ENCODE measurements at places on chromosomes 5 and 9.

- DNase-seq, result no peak
These were observed 23.0 kb downstream of the UBE2D2 start for GRCh38 chr5:139584137-139584536.

DNA sequence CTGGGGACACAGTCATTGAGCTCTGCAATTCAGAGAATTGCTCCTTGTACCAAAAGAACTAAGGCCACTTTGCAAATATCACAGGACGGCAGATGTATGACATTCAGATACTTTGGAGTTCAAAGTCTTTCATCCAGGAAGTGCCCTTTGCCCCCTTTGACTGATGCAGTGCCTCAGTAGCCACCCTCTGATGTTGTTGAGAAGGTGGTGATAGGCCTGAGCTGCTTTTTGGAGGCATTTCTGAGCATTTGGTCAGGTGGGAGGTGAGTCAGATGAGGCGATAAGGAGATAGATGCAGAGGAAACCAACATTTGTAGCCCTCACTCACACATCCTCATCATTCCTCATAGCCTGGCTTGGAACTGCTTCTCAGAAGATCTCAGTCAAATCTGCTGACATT is 63.4 kb downstream of the ANGPTL2 start:
- DNase-seq, result no peak

- DNase-seq, result no peak
These were observed 10.0 kb downstream of the ALG2 start for GRCh38 chr9:99211746-99212145.

- no peak for DNase-seq
These were observed 17.1 kb upstream of the EPB41L4A start for GRCh38 chr5:112436144-112436543.

DNA sequence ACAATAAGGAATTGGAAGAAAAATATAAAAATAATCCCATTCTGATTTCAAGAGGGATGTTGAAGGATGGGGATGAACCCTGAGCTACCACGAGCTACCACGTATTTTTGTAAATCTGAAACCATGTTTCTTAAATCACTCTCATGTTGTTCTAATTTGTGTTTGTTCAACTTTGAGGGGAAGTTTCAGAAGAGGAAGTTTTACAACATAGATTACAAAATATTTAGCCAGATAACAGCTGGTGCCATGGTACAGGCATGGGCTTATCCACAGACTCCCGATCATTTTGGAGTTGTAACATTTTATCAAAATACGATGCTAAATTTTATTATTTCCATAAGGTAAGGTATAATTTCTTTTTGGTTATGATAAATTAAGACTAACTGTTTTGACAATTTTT is 15.2 kb downstream of the CCDC125 start:
- DNase-seq, result no peak

- no peak for DNase-seq
These were observed 19.4 kb upstream of the FABP6 start for GRCh38 chr5:160209917-160210316.

- peak; percentile 75 for DNase-seq
These were observed 42.8 kb downstream of the NEURL1B start for GRCh38 chr5:172683645-172684471.

DNA sequence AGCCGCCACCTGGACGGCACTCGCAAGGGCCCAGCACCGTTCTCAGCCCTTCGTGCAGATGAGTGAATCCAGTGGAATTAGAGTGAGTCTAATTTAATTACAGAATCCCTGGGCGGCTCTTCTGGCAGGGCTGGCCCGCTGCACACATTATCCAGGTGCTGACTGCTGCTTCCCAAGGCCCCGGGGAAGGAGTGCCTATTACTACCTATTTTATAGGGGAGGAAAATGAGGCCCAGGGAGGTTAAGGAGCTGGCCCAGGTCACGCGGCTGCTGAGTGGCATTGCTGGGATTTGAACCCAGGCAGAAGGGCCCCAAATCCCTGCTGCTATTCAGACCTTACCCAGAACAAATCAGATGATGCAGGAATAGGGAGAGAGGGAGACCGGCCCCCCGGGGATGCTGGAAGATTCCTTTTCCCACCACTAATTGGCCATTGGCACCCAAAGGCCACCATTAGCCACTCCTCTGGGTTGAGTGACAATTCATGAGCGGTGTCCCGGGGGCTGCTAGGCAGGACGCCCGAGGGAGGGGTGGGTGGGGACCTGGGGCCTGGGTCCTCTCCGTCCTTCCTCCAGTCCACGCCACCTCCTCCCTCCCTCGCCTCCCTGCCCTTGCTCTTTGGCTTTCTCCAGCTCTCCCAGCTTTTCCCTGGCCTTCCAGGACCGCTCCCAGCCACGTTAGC is 10.3 kb upstream of the QRFP start:
- DNase-seq, result no peak

DNA sequence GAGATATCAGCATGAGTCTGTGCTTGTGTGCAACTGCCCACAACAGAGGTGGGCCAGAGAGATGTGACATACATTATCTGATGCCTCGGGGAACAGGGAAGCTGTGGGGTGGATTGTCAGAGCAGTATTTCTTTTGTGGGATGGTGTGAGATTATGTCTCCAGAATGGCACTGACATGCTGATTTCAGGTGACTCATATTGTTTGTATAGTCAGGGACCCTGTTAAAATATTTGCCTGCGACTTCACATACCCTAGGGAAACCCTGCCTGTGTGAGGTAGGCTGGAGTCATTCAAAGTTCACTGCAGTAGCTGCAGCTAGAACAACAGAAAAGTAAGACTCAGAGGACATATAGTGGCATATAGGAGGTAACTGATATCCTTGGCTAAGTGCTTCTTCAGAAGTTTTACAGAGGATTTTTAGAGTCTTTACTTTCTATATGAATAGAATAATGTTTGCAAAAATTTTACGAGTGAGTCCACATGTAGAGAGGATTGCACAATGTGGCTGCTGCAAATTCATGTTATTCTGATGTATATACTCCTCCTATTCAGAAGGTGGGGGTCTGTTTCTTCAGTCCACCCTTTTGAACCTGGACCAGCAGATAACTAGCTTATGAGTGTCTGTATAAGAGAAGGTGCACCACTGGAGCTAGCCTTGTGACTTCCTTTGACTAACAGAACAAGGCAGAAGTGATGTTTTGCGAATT is 89.3 kb downstream of the MACIR start:
- DNase-seq, result no peak

- no peak for DNase-seq
These were observed 49.4 kb downstream of the ELOVL7 start for GRCh38 chr5:60794691-60795090.

GRCh38 chr9:91642771-91643170 is 219.1 kb upstream of the NFIL3 start:
- no peak for DNase-seq

DNA sequence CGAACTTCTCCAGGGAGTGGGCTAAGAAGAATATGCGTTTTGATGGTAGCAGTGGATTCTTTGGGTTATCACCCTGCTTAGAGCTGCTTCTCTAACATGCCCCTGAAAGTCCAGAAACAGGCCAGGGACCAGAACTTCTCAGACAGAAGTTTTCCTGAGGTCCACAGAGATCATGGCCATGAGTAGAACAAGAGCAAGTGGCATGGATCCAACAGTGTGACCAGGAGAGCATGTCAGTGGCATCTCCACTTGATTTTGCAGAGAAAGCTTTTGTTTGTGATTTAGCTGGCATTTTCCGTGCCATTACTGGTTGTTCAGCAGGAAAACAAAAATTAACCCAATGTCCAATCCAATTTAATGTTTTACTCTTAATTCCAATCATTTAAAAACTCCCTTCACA is 298.5 kb upstream of the CD180 start:
- no peak for DNase-seq

DNA sequence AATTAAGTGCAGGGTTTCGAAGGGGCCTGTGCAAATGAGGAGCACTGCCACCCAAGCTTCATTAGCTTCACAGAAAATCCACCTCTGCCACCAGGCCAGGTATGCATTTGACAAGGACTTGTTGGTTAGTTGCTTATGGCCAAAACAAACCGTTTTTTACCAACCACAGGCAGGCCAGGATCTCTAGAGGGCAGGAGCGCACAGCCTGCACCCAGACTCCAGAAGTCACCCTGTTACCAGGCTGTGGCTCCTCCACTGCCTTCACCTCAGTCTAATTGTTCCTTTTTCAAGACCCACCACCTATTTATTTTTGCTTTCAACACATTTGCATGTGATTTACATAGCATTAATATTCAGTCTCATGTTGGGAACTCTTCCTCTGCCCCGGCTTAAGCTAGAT is 78.3 kb upstream of the HSPA9 start:
- no peak for DNase-seq

DNA sequence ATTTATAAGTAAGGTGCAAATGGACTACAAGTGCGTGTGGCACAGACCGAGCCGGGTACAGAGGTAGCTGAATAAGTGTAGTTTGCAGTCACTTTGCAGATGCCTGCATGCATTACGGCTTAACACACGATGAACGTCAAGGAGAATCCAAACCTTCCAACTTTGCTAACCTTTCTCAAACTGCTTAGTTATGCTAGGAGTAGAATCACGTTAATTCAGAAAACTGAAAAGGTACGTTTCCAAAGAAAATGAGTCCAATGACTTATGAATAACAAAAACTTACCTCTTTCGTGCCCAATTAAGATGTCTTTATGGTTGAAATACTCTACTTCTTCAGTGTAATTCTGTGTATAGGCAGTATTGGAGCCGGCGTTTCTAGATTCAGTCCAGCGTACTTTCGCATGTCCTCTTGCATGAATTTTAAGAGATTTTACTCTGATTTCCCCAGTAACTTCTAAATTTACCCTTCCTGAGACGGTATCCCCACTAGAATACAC is 539 bp downstream of the ARRDC3 start:
- peak; percentile 20 for DNase-seq

DNA sequence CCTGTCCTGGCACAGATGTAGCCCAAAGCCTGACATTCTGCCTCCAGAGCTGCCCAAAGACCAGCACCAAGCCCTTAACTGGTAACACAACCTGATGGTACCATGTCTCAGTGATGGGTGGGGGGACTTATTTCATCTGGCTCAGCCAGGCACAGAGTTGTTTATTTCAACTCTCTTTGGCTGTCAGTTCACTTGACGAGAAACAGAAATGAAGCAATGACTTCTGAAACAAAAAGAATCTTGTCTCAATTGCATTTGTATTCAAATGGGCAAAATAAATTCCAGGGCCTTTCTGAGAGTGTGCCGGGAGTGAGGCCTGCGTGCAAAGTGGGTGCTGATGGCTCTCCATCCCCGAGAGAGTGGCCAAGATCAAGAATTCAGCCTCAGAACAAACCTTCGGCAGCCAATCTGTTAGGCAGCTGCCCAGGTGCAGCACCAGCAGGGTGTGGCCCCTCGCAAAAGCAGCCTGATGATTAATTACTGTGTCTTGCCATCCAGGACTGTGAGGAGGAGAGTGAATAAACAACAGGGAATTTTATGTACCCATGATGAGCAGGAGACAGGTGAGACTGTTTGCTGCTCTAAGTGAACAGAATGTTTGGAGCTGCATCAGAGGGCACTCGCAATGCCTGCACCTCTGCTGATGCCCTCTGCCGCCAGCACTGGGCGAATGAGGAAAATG is 238.0 kb downstream of the HSPA4 start:
- no peak for DNase-seq

DNA sequence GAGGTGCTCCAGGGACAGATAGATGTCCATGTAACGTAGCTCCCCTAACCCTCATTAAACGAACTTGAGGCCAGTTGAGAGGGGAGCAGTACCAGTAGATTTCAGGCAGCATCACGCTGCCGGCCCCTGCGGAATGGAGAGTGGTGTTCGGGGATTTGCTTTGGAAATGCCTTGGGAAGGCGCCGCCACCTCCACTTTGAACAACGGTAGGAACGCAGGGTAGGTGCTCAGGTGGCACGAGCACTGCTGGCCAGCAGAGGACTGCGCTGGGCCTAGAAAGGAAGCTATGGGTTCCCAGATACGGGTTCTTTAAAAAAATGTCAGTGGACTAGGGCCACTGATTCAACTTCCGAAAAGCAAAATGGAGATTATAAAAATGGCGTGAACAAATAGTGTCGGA is 271.8 kb downstream of the FANCC start:
- DNase-seq, result no peak

DNA sequence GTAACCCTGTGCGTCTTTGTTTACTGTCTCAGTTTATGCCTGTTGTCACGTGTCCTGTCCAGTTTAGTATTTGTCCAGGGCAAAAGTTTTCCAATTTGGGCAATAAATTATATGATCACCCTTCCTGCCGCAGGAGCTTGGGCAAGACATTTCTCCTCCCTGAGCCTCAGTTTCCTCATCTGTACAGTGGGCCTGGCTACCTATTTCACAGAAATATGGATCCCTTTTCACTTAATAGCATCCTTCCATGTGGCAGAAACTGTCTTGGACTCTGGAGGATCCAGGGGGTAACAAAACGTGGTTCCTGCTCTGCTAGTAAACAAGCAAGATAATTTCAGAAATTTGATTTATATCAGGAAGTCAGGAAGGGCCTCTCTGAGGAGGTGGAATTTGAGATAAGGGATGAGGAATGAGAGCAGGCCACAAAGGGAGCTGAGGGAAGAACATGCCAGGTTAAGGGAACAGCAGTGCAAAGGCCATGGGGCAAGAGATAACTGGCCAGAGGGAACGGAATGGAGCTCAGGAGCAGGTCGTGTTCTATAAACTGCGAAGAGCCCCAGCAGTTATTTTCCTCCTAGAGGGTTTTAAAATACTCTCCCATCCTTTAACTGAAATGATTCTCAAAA is 15.1 kb upstream of the PPARGC1B start:
- no peak for DNase-seq

DNA sequence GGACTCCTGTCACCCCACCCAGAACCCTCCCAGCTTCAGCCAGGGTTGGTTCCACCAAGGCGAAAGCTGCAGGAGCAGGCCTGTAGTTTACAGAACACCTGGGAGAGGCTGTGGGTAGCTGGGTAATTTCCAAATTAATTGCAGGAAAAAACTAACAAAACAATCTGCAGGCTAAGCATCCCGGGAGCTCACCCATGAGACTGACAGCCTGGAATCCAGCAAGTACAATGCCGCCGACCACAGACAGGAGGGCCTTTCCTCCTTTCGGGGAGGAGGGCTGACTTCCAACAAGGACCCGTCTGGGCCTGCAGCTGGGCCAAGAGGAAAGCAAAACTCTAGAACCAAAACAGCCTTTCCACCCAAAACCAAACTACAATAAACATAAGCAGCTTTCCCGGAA is 10.3 kb downstream of the FOXE1 start:
- no peak for DNase-seq

GRCh38 chr5:153542536-153542935 is 52.1 kb downstream of the GRIA1 start:
- DNase-seq, result no peak

DNA sequence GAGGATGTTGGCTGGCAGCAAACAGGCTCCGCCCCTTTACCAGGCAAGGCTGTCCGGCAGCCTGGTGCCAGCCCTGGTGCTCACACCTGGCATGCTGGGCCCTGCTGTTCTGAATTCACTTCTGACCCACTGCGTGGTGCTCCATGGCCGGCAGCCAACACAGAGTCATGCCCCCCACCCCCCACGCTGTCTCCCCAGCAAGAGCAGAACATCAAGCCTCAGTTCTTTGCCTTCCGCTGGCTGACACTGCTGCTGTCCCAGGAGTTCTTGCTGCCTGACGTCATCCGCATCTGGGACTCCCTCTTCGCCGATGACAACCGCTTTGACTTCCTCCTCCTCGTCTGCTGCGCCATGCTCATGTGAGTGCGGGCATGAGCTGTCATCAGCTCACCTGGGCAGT is 12.6 kb upstream of the ENDOG start:
- no peak for DNase-seq
